ENCODE measurements at places on chromosomes 2 and 18.

DNA sequence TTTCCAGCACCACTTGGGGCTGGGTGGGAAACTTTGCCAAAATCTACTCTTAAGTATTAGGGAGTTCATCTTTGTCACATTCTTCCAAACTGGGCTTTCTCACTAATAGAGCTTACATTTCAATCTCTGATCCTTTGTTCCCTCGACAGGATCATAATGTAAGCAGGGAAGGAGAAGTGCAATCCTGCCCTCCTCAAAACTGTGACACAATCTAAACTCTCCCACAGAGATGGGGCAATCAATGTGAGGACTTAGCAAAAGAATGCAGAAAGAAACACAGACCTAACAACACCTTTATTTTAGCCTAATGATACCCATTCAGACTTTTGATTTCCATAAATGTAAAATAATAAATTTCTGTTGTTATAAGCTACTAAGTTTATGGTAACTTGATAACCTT, 40.8 kb downstream of the DSEL start:
- no peak for DNase-seq

DNA sequence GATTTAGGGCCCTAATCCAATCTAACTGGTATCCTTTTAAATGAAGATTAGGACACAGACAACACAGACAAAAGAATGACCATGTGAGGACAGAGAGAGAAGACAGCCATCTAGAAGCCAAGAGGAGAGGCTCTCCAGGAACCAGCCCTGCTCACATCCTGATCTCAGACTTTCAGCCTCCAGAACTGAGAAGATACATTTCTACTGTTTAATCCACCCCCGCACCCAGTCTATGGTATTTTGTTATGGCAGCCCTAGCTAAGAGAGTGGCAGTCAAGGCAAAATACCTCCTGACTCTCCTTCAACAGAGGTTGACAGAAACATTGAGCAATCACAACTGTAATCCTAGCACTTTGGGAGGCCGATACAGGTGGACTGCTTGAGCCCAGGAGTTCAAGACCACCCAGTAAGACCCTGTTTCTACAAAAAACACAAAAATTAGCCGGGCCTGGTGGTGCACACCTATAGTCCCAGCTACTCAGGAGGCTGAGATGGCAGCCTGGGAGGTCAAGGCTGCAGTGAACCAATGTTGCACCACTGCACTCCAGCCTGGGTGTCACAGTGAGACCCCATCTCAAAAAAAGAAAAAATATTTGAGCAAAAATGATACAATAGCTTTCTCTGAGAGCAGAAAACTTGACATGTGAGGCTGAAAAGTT, 34.7 kb downstream of the WDR33 start:
- DNase-seq: no peak

DNA sequence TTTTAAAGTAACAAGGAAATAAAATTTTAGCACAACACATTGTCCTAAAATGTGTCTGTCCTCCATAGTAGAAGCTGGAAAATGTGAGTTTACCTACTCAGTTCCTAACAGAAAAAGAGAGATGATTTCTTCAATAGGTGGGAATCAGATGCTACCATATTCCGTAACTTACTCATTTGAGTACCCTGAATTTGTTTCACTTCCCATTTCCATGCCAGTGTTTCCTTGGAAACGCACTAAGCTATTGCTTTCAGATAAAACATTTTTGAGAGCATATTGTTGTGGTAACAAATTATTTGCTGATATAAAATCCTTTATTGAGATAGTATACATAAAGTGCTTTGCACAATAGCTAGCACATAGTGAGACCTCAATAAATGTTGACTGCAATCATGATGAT, 137.5 kb upstream of the BARD1 start:
- DNase-seq: no peak

DNA sequence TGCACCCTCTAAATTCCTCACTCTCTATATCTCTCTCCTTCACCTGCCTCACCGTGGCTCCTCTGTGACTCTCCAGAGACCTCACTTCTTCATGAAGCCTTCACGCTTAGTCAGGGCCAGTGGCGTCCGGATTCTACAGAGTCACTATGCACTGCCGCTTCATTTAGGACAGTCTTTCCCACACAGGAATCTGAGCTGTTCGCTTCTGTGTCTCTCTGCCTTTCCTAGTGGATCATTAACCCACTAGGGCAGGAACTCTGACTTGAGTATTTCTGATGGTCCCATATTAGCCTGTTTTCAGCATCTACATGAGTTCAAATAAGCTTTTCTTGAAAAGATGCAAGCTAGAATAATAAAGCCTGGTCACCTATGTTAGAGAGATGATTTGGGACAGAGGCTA, 180.2 kb upstream of the DOK6 start:
- DNase-seq: no peak

- no peak for DNase-seq
Observed at GRCh38 chr18:13615432-13615861, 110.9 kb downstream of the FAM210A start.

DNA sequence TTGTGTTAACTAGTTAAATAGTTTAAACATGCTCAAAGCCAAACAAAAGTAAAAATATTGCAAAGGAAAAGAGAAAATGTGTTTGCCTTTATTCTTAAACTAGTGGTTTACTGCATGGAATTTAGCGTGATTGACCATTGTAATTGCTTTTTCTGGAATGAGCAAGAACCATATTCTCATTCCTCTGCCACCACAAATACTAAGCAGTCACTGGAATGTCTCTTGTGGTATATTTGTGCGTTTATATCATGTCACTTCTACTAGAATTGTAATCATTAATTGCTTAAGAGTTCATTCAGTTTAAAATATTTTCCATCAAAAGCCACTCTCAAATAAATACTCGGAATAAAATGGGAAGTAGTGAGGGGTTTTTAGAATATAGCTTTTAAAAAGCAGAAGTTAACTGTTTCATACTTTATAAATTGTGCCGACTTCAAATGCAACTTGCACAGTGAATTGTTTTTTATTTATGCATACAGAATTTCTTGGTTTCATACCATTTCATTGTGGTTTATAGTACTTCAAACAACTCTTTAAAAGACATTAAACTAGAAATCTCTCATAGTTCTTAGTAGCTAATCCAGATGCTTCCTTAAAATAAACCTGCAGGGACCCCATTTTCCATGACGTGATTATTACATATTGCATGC, 288.1 kb downstream of the EPHA4 start:
- DNase-seq: no peak

GRCh38 chr2:60830991-60831390, 50.4 kb upstream of the REL start:
- no peak for DNase-seq

DNA sequence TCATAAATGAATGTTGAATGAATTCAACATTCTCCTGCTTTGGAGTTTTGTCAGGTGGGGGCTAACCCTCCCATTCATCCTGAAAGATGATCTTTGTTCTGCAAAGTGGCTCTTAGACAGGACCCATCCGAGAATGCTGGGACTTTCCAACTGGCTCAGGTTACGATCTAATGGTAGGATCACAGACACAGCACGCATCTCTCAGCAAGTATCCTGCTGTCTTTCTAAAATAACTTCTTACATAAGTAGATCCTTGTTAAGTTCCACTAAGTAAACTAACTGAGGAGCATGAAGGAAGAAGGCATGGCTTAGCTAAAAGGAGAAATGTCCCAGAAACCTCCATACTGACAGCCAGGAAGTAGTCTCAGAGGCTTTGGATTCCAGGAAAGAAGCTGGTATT, 23.7 kb downstream of the CYP27A1 start:
- no peak for DNase-seq

DNA sequence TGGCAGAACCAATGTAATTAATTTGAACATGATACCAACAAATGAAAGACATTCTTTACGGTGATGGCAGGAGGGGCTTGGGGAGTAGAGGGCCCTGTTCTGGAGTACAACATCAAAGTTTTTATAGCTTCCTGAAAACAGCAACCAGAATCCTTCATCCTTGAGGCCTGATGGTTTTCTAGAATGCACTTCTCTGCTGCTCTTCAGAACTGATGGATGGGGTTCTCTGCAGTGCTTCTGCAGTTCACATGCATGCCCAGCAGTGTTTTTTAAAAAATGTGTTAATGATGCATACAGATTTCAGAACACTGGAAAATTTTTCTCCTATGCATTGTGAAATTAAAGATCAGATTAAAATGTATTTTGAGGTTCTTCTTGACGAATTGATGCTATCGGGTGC, 2.5 kb downstream of the LTBP1 start:
- no peak for DNase-seq

- DNase-seq: no peak
Observed at GRCh38 chr2:1219901-1220573, 193.2 kb upstream of the TPO start.

GRCh38 chr18:35390951-35391700, 14.0 kb upstream of the ZNF396 start:
- DNase-seq: no peak

DNA sequence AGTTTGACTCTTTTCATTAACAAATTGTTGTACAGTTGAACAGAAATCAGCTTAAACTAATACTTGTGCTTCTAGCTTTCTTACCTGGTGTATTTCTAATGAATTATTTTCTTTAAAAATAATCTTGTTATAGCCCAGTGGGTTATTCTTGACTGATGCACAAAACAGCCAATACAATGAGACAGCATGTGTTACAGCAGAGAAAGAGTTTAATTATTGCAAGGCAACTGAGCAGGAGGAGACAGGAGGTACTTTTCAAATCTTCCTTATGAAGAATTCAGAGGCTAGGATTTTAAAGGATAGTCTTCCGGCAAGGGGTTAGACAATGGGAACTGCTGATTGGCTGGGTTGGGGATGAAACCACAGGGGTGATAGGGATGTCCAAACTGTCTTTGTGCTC, 64.5 kb upstream of the TPO start:
- DNase-seq: no peak

DNA sequence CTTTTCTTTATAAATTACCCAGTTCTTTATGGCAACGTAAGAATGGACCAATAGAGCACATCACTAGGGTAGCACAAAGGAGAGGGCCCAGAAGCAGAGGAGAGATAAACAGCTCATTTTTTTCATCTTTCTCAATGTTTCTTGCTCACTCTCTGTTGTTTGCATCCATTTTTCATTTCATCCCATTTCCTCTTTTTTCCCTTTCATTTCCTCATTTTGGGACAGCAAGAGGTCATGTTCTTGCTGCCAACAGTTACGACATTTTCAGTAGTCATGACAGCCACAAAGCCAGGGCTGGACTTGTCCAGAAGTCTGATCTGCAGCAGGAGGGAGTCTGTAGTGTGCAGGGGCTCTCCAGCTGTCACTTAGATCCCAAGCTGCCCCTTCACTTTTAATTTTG, 52.7 kb upstream of the CYP1B1 start:
- peak; percentile 57 for DNase-seq

DNA sequence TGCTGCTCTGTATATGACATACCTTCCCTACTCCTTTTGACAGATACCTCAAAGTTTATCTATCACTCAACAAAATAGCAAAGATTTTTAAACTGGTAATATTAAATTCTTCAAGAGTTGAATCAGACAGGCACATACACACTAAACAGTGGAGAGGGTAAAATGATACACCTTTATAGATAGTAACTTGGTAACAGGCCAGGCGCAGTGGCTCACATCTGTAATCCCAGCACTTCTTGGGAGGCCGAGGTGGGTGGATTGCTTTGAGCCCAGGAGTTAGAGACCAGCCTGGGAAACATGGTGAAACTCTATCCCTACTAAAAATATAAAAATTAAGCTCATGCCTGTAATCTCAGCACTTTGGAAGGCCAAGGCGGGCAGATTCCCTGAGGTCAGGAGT, 23.2 kb downstream of the ASXL2 start:
- DNase-seq: no peak

GRCh38 chr2:16330571-16330970, 335.1 kb downstream of the CYRIA start:
- no peak for DNase-seq

GRCh38 chr18:37532917-37533316, 32.7 kb downstream of the CELF4 start:
- DNase-seq: no peak

DNA sequence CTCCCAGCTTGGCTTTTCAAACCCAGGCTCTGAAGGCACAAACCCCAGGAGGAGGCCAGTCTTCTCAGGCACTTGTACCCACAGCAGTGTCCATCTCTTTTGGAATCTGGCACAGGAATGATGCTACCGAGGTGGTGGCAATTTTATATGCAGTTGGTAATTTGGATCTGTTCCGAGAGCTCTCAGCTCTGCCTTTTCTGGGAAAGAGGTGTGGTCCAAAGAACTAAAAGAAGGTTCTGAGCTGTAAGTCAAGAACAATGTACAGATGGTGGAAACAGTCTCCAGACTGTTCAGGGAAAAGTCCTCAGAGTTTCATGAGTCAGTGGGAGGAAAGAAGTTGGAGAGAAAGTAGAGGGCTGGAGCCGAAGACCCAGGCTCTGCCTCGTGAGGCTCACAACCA, 353.4 kb downstream of the TGIF1 start:
- no peak for DNase-seq

DNA sequence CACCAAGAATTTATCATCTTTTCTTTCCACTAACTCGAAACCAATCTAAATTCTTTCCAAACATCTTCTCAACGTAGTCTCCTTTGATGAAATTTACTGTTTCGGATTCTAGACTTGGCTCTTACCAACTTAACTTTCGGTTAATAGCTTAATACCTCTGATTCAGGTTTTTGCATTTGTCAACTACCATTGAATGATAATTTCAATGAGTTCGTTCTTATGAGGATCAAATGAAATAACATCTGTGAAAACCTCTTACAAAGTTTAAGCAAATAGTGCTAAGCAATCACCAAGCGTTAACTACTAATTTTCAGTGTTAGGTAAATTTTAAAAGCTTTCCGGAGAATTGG, 593 bp upstream of the NRBP1 start:
- no peak for DNase-seq

DNA sequence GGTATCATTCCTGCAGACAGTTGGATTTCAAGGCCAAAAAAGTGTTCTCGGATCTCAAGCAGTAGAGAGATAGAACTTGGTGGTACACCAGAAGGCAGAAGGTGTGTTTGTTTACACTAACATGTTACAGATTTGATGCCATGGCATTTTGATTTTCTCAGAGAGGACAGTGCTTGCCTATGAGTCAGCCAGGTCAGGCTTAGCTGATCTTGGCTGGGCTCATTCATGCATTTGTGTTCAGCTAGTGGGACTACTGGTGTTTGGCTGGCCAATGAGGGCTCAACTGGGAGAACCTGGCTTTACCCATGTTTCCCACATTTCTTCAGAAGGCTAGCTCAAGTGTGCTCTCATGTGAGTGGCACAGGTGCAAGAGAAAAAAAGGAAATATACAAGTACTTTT, 162.0 kb downstream of the C1D start:
- DNase-seq: no peak

GRCh38 chr2:43038034-43038695, 188.2 kb downstream of the ZFP36L2 start:
- DNase-seq: no peak

- no peak for DNase-seq
Observed at GRCh38 chr2:30178618-30179434, 32.0 kb downstream of the YPEL5 start.

DNA sequence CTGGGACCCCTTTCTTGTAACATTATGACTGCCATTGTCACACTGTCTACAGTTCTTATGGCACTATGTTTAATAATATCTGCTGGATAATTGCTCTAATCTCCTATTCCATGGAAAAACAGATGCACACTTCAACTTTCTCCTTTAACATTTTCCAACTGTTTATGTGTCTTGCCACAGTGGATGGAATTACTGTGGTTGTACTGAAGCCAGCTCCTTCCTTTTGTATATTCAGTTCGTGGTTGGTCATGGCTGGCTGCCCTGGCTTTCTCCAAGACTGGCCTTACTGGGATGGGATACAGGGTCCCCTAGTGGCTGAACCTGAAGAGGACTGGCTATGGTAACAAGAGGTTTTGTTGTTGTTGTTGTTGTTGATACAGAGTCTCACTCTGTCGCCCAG, 113.9 kb downstream of the SS18 start:
- peak; percentile 3 for DNase-seq

- no peak for DNase-seq
Observed at GRCh38 chr2:73963385-73964120, 21.2 kb upstream of the TET3 start.

- no peak for DNase-seq
Observed at GRCh38 chr2:56680971-56681631, 497.3 kb downstream of the CCDC85A start.

All from globus pallidus (tissue), 1 donor.